ENCODE measurements at places on chromosomes 2 and 18.

- no peak for DNase-seq
- no peak overlapping the region for H3K4me3 ChIP-seq
- peaks cover 26% of the 10 kb centered on the region for H3K4me1 ChIP-seq
- H3K27ac ChIP-seq, result no peak overlapping the region
These were observed 17.4 kb downstream of the FARP2 start for GRCh38 chr2:241373446-241373845.

GRCh38 chr18:47283476-47283875 lies 32.0 kb upstream of the SKOR2 start:
- peaks cover 10% of the 10 kb centered on the region for H3K4me1 ChIP-seq
- H3K27ac ChIP-seq, result no peak overlapping the region
- DNase-seq, result no peak
- peaks cover 4% of the 10 kb centered on the region for H3K36me3 ChIP-seq
- no peak overlapping the region for H3K4me3 ChIP-seq

DNA sequence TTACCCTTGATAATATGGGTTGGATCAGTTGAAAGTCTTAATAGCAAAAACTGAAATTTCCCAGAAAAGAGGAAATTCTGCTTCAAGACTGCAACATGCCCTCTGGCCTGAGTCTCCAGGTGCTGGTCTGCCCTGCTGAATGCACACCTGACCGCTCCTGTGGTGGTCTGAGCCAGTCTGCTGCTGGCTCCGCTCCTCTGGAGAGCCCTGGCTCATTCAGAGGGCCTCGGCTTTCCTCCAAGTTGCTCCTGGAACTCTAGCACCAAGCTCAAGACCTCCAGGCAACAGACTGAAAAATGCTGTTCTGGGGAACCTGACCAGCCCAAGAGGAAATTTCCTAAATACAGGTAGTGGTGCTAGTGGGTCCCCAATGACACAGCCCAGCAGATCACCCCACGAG lies 64.8 kb downstream of the DIPK1C start:
- peaks cover 4% of the 10 kb centered on the region for H3K27me3 ChIP-seq
- no peaks in the 10 kb centered on the region for H3K4me1 ChIP-seq
- H3K36me3 ChIP-seq, result no peaks in the 10 kb centered on the region
- H3K27ac ChIP-seq, result no peak overlapping the region
- H3K4me3 ChIP-seq, result no peak overlapping the region

DNA sequence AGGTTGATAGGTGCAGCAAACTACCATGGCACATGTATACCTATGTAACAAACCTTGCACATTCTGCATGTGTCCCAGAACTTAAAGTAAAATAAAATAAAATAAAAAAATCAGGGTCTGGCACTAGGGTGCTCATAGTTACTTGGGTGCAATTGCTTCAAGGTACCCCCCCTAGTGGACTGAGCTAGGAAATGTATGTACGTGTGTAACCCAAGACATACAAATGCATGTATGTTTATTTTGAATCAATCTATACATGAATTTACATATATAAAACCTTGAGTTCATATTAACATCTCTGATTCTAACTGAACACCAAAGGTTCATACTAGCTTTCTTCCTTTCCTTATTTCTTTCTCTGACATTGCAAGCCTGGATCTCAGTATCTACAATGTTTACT lies 51.5 kb downstream of the USP37 start:
- no peak for DNase-seq
- H3K4me3 ChIP-seq, result no peak overlapping the region
- H3K36me3 ChIP-seq, result peaks cover 54% of the 10 kb centered on the region
- H3K27me3 ChIP-seq, result no peaks in the 10 kb centered on the region
- H3K4me1 ChIP-seq, result peaks cover 7% of the 10 kb centered on the region

- no peaks in the 10 kb centered on the region for H3K27me3 ChIP-seq
- H3K4me3 ChIP-seq, result peak overlapping the region; percentile 7
- peak overlapping the region; percentile 62 for H3K27ac ChIP-seq
These were observed 47.7 kb downstream of the BCL2 start for GRCh38 chr18:63271881-63272299.
